Activated naive CD8-positive, alpha-beta T cell treated with anti-CD3 and anti-CD28 coated beads, Interleukin-2, amount 10 ng/mL, durations not matched to agents 7 days and 5 days (primary cell): ENCODE measurements at places on chromosomes 12 and 14. TPM values are rescaled to one million over a fixed set of nuclear protein-coding genes. Genes with fewer than 3 reads are reported as not detected.

Gene COQ5
- total RNA-seq: 24.6 TPM

DNA sequence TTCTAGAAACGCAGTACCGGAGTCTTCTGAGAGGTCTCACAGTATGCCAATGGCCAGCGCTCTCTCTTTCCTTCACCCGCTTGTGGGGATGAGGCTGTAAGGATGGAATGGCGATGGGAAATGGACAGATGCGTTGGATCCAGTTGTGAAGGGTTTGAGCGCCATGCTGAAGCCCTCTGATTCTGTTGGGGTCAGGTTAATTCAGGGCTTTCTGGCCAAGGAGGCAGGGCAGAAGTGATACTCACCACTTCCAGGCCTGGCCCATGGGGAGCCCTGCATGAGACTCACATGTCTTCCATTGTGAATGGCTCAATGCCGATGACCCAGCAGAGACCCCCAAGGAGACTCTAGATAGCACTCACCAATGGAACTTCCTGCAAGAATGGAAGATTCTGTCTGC is 114.3 kb downstream of the BCL11B start:
- no peak for DNase-seq

- DNase-seq: no peak
Measured at GRCh38 chr14:54672688-54673087, 105.8 kb downstream of the SAMD4A start.

DNA sequence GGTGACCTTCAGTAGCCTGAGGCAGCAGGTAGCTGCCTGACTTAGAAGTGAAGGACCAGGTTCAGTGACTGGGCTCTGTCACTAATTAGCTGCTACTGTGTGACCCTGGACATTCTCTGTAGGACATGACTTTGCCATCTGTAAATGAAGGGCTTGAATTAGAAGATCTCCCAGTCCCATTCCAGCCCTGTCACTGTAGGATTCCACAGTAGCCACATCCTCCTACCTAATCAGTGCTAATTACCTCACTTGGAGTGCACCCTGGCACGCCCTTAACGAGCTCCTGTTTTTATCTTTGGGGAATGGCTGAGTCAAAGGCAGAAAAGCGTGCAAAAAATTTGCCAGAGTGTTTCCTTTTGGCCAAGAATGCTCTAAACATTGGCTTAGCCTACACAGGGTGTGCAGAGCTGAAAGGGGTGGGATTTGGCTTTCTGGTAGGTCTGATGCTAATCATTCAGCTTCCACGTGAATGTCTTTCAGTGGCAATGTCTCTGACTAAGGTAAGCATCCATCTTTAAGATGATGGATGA is 6.8 kb downstream of the NTF3 start:
- DNase-seq: no peak

GRCh38 chr12:118430516-118430915 is 54.2 kb downstream of the SUDS3 start:
- DNase-seq: no peak

- no peak for DNase-seq
Measured at GRCh38 chr12:88145567-88146505, 3.7 kb downstream of the TMTC3 start.

DNA sequence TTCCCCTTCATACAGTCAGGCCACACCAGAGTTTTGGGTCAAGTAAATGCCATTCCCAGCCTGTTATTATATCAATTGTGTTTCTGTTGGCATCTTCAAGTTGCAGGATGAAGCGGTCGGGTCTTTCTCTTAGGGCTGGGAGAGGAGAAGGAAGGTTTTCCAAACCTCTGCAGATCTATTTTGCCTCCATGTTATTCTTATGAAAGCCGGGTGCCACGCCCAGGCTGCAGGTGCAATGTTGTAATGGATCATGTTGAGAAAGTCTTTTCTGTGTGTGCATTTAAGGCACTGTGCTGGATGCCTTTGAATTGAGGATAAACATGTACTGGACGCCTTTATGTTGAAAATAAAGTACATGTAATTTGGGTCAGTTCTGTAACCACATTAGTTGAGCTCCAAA is 164.4 kb upstream of the HIF1A start:
- no peak for DNase-seq

DNA sequence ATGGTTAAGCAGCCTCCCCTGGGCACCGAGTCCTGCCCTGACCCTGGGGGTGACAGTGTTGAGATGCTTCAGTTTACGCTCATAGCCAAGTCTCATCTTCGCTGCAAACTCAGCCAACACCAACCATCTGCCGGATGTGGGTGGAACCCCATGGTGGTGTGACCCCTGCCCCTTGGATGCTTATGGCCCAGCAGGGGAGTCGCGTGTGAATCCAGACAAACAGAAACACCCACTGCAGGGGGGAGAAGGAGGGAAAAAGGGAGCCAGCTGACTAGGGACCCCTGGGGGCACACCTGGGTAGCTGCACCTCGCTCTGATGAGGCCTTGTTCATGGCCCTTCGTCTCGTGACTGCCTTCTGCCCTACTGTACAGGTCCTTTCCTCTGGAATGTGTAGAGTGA is 23.8 kb downstream of the AACS start:
- no peak for DNase-seq

GRCh38 chr12:26919216-26919555 is 18.6 kb downstream of the INTS13 start:
- no peak for DNase-seq

- no peak for DNase-seq
Measured at GRCh38 chr12:47296828-47297227, 217.1 kb upstream of the AMIGO2 start.
